Activated CD4-positive, alpha-beta T cell treated with anti-CD3 and anti-CD28 coated beads for 36 hours (primary cell): ENCODE measurements at places on chromosomes 7 and 10. TPM values are rescaled to one million over a fixed set of nuclear protein-coding genes. Genes with fewer than 3 reads are reported as not detected.

Gene RTKN2
- total RNA-seq, result 4.8 TPM

Gene WDR37
- 16.8 TPM for total RNA-seq

Gene TRA2A
- total RNA-seq, result 143 TPM

Gene MAGI2
- 0.12 TPM for total RNA-seq

Gene OR2A42
- total RNA-seq, result not detected

Gene CALML5
- not detected for total RNA-seq

Gene TIMM23
- 79.5 TPM for total RNA-seq

Gene PAX4
- not detected for total RNA-seq

Gene PDE6C
- not detected for total RNA-seq

Gene EPO
- total RNA-seq, result not detected

Gene SPDYE6
- total RNA-seq, result not detected

Gene HTR5A
- not detected for total RNA-seq

Gene EVX1
- total RNA-seq, result not detected

Gene EBLN1
- total RNA-seq, result not detected

Gene LIPN
- total RNA-seq, result not detected

Gene STOX1
- total RNA-seq, result 0.87 TPM

Gene AASS
- total RNA-seq, result 2.1 TPM

Gene TMEM229A
- total RNA-seq, result not detected

Gene SLC18A3
- not detected for total RNA-seq

Gene HABP2
- not detected for total RNA-seq

Gene COBL
- not detected for total RNA-seq

Gene SFRP5
- not detected for total RNA-seq

Gene TSPAN13
- total RNA-seq, result 0.47 TPM

Gene UBTD1
- 1.5 TPM for total RNA-seq

Gene ZNF467
- total RNA-seq, result 0.23 TPM

Gene CCDC126
- 5.6 TPM for total RNA-seq

Gene HPSE2
- not detected for total RNA-seq

Gene HYAL4
- total RNA-seq, result not detected

Gene RBM20
- total RNA-seq, result 0.05 TPM

Gene MMD2
- total RNA-seq, result not detected
